ENCODE measurements at places on chromosomes 1 and 21.

GRCh38 chr1:30754684-30755171 lies 2.8 kb downstream of the LAPTM5 start:
- no peak for DNase-seq

DNA sequence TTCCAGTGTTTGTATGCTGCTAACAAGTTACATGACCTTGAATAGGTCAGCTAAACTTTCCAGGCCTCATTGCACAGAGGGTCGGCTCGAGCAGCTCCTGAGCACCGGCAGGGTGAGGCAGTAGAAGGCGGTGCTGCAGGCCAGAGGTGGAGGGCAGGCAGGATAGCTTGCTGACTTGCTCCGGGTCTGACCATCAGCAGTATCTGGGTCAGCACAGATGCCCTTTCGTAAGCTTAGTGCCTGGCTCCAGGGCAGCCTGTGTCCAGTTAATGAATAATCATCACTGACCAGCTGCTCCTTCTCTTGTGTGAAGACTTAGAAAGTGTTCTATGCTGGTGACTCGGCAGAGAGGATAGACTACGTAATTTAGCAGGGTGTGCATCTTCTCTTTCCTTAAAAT lies 6.9 kb downstream of the MAPKAPK2 start:
- DNase-seq, result no peak

- DNase-seq, result no peak
Measured at GRCh38 chr1:36835017-36835695, 199.2 kb downstream of the GRIK3 start.

DNA sequence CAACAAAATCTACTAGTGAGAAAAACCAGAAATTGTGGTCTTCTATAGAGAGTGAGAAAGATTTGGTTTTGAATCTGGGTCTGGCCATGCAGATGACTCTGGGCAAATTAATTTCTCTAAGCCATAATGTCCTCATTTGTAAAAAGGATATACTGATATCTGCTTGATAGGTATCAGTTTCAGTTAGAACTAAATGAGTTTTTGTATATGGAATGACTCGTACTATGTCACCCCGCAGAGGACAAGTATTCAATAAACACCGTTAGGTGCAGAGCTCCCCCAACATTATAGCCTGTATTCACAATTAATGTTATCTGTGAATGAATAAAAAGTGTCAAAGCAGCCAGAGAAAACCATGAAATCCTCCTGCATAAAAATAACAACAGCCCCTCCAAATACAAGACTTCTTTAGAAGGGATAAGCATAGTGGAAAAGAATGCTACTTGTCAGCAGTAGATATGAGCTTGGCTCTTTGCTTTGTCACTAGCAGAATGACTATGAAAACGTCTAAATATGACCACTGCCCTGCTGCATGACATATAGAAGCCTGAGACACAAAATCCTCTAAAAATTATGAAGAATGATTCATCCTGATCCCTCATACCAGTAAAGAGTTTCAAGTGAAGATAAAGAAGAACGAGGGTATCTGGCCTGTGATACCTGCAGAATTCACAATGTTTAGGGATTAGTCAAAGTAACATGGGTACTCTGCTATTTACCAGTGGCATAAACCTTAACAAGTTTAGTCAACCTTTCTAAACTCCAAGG lies 17.8 kb downstream of the SCAF4 start:
- no peak for DNase-seq

- DNase-seq, result no peak
Measured at GRCh38 chr1:214514032-214514818, 37.2 kb downstream of the PTPN14 start.

DNA sequence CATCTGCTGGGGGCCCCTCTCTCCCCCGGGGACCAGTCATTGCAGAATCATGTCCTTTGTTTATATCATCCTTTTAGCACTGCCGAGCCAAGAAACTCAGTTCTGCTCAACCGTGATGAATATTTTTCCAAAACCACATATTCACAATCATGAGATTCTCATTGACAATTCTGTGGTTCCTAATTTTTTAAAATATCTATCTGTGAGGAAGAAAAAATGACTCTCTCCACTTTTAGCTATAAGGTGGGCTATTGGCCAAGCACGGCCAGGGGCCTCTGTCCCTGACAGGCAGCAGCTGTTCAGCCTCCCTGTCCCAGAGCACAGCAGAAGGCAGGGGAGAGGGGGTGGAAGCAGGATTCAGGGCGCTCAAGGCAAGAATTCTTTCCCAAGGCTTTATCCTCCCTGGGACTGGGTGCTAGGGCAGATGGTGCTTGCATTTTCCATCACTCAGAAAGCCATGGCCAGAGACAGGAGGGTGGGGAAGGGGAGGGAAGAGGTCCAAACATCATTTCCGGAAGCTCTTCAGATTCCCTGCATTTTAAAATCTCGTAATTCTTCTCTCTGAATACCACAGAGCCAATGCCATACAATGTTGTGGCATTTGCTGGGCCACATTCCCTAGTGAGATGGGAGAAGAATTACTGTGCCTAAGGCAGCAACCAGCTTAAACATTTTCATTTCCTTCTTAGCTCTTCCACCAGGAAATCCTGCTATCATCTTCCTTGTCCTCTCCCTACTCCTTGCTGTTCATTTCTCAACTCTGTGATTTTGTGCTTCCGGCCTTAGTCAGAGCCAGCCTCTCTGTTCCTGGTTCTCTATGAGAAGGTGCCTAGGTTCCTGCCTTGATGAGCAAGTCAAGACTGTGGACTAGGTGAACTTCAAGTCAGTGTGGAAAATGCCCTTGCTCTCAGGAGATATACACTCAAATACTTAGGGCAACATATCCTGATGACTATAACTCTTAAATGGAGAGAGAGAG lies 60.3 kb downstream of the KCNJ6 start:
- no peak for DNase-seq

GRCh38 chr1:235858766-235859165 lies 7.9 kb downstream of the LYST start:
- DNase-seq, result no peak

GRCh38 chr1:27145934-27146354 lies 9.0 kb downstream of the SLC9A1 start:
- no peak for DNase-seq

- no peak for DNase-seq
Measured at GRCh38 chr1:34590211-34590623, 164.6 kb upstream of the GJB5 start.

DNA sequence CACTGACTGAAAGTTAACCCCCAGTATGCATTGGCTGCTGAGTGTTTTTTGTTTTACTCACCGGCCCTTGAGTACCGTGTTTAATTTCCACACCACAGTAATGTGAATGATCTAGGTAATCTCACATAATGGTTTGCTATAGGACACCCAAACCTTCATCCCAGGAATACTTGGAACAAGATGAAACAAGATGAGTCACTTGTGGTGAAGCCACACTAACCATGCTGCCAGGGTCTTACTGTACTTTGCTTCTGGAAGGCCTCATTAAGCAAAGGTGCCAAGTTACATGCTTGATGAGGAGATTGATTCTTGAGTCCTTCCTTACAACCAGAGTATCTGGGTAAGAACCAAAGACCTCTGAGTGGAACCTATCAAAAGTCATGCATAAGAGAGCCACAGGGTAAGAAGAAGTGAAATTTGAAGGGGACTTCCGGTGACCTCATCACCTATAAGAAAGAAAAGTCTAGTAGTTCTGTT lies 163.3 kb downstream of the NRIP1 start:
- DNase-seq, result no peak

DNA sequence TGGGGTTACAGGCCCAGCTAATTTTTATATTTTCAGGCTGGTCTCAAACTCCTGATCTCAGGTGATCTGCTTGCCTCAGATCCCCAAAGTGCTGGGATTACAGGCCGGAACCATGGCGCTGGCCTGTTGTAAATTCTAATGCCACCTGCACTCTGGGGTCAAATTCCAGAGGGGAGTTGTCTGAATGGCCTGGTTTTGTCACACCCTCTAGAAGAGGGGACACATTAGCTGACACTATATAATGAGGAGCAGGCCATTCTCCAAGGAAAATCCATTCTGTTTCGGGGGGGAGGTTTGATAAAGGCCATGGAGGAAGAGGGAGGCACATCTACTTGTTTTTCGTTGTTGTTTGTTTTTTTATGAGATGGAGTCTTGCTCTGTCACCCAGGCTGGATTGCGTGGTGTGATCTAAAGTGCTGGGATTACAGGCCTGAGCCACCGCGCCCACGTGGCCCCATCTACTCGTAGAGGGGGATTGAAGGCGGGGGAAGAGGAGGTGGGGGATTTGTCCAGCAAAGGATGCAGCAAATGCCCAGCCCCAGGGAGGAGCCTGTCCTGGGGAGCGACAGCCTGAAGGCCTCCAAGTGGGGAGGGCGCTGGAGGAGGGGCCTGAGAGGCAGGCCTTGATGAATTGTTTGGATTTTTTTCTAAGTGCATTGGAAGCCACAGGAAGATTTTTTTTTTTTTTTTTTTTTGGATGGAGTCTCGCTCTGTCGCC lies 78.4 kb upstream of the SLC45A1 start:
- no peak for DNase-seq

DNA sequence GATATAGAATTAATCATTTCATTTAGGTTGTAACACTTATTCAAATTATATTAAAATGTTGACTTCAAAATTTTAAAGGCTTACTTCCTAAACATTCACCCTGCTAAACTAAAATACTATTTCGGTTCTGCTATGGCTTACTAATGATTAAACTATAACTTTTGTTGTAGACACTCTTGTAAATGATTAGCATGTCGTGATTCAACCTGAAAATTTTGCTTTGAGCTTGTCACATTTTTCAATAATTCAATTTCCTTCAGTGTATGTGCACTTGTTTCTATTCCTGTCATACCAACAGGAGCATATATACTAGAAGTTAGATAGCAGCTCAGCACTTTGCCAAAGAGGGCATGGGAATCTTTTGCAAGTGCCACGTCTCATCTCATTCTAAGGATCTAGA lies 1018.8 kb downstream of the AMY1C start:
- no peak for DNase-seq

GRCh38 chr1:50421366-50421748 lies 1.9 kb downstream of the DMRTA2 start:
- no peak for DNase-seq

- no peak for DNase-seq
Measured at GRCh38 chr1:34714386-34714785, 40.5 kb upstream of the GJB5 start.

DNA sequence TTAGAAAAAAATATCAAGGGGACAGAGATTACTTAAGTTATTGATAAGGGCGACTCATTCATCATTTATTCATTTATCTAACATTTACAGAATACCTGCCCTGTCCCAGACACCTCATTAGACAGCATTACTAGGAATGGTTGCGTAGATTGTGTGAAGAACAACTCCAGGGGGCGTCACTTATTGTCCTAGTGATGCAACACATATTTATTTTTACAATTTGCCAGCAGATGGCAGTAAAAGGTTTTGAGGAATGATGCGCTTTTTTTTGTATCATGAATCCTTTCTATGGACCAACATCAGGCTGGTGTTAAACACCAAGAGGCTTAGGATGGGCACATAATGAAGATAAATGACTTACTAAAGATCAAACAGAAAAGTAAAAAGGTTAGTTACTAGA lies 5.5 kb downstream of the NCAM2 start:
- no peak for DNase-seq

DNA sequence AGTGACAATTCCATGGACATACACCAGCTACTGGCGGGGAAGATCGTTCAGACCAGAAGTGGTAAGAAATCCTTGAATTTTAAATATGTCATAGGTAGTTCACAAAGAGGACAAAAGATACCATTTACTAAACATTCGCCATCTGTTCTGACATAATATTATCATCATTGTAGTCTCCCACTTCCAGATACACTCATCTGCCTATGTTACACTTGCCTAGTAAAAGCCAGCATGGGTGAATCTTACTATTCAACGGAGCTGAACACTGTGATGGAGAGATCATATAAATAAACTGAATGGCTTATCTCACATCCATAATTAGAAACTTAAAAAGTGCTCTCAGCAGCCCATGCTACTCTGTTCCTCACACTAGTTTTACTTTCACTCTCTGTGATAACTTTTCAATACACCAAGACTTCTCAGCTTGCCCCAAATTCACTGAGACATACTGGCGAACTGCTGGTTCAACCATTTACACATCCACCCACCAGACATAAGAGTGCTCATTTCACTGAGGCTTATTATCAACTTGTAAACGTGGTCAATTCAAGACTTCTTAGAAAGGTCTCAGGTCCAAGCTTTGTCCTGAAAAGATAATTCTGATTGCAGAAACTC lies 463 bp upstream of the PRRC2C start:
- no peak for DNase-seq

- no peak for DNase-seq
Measured at GRCh38 chr1:99850459-99851291, 514 bp downstream of the AGL start.

DNA sequence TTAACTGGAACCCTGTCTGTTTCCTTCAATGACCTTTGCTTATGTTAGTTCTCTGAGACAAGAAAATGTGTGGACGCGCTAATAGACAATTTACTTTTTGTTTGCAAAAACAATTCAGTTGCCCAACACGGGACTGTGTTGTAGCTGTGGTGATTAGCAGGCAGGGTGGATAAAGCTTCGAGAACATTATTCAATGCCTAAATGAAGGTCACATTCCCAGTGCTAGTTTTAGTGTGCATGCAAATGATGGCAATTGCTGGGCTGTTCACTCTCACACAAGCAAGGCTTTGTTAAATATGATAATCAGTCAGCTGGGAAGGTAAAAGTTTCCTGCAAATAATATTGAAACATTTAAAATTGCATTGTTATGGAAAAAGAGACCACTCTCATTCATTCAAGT lies 188.4 kb downstream of the BACH1 start:
- DNase-seq, result no peak

GRCh38 chr1:110647254-110647891 lies 27.4 kb downstream of the KCNA3 start:
- DNase-seq, result no peak

DNA sequence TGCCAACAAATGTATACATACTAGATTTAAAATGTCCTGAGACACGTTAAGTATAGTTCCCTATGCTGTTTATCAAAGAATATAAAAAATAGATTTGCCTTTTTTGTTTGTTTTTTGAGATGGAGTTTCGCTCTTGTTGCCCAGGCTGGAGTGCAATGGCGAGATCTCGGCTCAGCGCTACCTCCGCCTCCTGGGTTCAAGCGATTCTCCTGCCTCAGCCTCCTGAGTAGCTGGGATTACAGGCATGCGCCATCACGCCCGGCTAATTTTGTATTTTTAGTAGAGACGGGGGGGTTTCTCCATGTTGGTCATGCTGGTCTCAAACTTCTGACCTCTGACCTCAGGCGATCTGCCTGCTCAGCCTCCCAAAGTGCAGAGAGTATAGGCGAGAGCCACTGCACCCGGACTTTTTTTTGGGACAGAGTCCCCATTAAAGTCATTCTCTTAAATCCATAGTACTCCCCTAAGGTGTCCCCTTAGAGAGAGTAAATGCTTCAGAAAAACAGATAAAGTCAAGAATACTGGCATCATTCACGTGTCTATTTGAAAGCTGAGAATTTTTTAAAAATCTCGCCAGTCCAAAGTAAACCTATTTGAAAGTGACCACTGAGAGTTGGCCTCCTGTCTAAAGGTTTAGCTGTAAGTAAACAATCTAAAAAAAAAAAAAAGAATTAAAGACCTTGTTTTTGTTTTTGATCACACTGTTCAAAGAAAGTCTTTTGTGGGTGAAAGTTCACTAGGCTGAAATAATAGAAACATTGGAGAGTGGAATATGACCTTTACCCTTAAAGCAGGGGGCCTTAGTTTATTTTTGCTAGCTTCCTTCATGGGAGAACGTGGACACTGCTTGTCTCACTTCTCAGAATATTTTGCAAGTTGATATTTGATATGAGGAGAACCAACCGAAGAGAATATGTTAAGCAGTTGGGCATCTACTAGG lies 48.0 kb upstream of the SLC16A1 start:
- DNase-seq, result no peak

- DNase-seq, result no peak
Measured at GRCh38 chr1:2136386-2137235, 58.0 kb downstream of the FAAP20 start.

GRCh38 chr1:160261556-160261892 lies 825 bp downstream of the DCAF8 start:
- DNase-seq, result no peak
